ENCODE measurements at places on chromosomes 4 and X.

DNA sequence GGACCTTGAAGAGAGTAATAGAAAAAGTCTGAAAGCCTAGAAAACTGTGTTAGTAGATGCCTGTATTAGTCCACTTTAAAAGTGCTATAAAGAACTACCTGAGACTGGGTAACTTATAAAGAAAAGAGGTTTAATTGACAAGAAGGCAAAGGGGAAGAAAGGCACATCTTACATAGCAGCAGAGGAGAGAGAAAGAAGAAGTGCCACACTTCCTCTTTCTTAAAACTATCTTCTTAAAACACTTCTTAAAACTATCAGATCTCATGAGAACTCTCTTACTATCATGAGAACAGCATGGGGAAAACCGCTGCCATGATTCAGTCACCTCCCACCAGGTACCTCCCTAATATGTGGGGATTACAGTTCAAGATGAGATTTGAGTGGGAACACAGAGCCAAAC lies 18.8 kb upstream of the COL25A1 start:
- DNase-seq, result no peak

GRCh38 chr4:150769845-150770244 lies 187.9 kb downstream of the MAB21L2 start:
- no peak for DNase-seq

GRCh38 chr4:15718959-15719358 lies 16.1 kb downstream of the BST1 start:
- DNase-seq, result no peak

DNA sequence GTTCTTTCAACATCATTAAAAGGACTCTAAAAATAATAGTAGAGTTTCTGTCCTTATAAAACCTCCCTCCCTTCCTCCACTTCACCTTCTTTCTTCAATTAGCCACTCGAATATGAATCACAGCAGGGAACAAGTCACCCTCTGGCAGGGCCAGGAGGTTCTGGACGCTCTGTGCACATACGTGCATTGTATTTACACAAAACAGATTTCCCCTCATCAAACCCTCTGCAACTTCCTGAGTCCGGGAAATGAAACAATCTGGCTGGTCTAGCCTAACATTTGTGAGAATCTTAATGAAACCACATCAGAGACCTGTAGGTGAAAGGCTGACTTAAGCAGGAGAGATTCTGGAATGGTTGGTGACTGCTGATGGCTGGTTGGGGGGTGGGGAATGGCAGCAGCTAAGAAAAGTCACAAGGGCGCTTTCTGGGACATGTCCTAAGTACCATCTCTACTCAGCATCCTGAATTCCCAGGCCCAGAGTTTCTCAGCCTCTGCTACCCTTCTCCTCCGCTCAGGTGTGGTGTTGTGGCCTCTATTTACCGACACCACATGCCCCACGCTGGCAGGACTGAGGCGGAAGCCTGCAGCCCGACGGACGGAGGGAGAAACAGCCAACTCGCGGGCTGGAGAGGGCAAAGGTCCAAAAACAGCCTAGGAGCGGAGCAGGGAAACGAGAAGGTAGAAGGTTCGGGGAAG lies 1.0 kb downstream of the ZDHHC9 start:
- DNase-seq, result no peak

DNA sequence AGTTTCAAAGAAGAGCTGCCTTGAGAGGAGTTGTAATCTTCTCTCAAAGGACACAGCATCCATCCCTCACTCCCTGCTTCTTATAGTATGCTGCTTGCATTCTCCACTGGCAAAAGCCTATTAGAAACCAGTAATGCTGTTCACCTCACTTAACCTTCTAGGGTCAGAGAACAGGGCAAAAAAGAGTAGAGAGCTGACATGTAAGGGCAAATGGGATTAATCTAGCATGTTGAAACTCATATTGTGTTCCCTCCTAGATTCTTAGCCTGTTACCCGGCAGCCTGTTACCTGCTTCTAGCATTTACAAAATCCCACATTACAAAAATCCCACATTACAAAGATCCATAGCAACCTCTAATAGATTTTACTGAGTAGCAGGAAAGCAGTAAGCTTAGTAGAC lies 244.7 kb downstream of the SLC7A11 start:
- no peak for DNase-seq

Data from stimulated activated CD8-positive, alpha-beta memory T cell treated with anti-CD3 and anti-CD28 coated beads, Interleukin-12 subunit alpha, Interleukin-12 subunit beta, amount 100 ng/mL, for 4 hours (primary cell).